Amniotic epithelial cell (primary cell): ENCODE measurements at places on chromosomes 2 and 18.

- no peak for DNase-seq
Observed at GRCh38 chr2:85132397-85132796, 795 bp upstream of the TCF7L1 start.

DNA sequence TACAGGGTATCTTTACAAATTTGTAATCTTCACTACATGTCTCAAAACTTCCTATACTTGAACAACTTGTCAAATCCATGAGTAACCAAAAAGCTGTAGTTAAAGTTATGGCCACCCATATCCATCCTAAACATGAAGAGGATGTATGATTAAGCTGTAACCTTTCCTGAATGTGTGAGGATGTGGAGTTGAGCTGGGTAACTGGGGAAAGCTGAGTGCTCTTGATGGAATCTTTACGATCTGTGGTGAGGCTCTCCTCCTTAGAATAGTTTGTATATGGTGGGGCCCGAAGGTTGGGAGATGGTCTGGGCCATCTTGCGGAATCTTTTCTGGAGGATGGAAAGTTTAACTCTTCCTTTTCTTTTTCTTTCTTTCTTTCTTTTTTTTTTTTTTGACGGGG, 29.4 kb downstream of the DPP4 start:
- DNase-seq: no peak

DNA sequence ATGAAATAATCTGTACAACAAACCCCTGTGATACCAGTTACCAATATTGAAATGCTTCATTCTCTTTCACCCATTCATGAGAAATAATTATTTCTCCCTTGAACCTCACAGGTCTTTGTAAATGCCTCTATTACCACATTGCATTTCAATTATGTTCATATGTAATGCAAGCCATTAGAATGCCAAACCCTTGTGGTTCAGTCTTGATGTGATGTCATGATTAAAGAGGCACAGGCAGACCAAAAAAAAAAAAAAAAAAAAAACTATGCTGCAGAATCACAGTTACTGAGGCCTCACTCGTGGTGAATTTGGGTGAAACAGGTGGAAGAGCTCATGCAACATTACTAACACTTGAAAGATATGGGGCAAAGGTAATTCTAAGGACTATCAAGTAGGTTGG, 9.4 kb upstream of the EPG5 start:
- peak; percentile 72 for DNase-seq

- no peak for DNase-seq
Observed at GRCh38 chr2:217954469-217954868, 48.3 kb downstream of the TNS1 start.

GRCh38 chr2:45145073-45145899, 136.0 kb upstream of the SIX2 start:
- no peak for DNase-seq

- peak; percentile 10 for DNase-seq
Observed at GRCh38 chr2:199704358-199705238, 146.4 kb downstream of the FTCDNL1 start.

DNA sequence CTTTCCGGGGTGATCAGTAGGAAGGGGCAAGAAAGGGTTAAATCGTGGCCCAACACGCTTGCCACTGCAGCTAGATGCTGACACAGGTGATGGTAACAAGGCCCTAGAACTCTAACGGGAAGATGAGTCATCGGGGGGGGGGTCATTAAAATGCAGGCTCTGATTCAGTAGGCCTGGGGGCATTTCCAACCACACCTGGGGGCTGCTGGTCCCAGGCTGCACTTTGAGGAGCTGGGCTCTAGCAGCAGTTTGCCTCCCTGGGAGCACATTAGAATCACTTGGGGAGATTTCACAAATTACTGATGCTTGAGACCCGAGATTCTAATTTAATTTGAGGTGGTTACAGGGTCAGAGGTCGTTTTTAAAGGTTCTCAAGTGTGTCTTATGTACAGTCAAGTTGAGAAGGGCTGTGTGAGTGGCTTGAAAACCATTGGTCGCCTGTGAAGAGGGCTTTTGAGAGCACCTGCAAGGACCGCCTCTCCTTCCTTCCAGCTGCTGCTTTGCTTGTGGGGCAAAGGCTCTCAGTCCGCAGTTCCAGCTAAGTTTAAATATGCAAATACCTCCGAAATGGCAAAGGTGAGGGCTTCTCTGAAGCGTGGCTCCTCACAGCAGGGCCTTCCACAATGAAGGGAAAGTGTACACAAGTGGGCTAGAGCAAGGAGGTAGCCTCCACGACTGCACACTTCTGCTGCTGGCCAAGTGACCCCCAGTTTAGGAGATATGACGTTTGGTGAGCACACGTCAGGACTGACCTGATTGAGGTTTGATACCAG, 128.0 kb upstream of the MSH6 start:
- no peak for DNase-seq

DNA sequence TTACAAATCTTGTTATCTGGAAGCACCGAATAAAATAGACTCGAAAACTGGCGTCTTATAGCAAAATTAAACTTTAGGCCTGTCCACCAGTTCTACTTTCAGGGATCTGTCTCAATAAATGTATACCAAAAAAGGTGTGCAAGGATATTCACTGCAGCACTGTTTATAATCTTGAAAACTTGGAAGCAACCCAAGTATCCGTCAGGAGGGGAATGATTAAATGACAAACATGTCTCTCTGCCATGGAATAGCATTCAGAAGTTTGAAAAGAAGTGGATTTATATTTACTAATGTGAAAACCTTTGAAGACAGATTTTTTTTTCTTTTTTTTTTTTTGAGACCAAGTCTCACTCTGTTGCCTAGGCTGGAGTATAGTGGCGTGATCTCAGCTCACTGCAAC, 32.3 kb upstream of the SATB2 start:
- no peak for DNase-seq

GRCh38 chr2:96530474-96531357, 5.8 kb upstream of the ARID5A start:
- DNase-seq: no peak

DNA sequence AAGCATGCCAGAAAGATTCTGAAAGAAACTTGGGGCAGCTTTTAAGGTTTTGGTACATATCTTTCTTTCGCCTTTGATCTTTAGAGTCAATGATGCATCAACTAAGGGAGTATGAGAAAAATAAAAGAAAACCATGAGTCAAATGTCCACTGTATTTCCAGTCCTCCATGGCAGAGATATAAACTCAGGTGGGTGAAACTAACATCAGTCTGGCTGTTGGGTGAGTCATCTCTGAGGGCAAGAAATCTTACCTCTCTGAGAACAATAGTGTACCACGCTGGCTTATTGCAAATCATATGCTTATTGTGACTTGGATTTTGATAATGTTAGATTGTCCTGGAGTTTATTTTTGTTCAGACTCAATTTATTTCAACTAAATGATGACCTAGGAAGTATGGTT, 521.0 kb downstream of the PLCL1 start:
- DNase-seq: no peak

DNA sequence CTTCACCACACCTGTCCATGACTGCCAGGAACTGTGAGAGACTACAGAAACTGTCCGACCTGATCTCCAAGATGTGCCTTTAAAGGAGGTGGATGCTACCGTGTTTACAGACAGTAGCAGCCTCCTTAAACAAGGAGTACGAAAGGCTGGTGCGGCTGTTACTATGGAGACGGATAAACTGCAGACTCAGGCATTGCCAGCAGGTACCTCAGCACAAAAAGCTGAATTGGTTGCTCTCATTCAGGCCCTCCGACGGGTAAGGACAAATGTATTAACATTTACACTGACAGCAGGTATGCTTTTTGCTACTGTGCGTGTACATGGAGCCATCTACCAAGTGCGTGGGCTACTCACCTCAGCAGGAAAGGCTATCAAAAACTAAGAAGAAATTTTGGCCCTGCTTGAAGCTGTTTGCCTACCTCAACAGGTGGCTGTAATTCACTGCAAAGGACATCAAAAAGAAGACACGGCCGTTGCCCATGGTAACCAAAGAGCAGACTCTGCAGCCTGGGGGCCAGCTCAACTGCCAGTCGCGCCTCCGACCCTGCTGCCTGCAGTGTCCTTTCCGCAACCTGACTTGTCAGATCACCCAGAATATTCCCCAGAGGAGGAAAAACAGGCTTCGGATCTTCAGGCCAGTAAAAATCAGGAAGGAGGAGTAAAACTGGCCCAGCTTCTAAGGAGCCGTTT, 30.9 kb downstream of the SKA1 start:
- no peak for DNase-seq
